Activated CD4-positive, alpha-beta memory T cell treated with anti-CD3 and anti-CD28 coated beads, Interleukin-2, amount 10 ng/mL, durations not matched to agents 7 days and 5 days (primary cell): ENCODE measurements at places on chromosomes 1 and 21.

DNA sequence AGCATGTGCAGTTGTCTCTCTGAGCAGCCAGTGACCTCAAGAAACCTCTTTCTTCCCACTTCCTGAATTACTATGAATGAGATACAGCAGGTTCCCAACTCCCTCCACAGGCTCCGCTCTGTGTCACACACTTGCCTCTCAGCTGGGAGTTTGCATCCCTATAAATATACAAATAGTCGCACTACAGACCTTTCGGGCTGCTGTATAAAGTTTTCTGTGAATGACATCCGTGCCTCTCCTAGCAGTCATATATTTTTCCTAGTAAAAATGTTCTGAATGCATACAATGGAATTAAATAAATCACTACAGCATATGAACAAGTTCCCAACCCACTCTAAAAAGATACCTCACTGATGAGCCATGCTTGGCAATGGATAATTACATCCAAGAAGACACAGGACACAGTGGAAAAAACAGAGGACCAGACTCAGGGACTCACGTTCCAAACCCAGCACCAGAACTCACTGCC is 66.8 kb downstream of the CAPZB start:
- H3K36me3 ChIP-seq = peaks cover 44% of the 10 kb centered on the region
- DNase-seq = no peak
- no peak overlapping the region for H3K4me3 ChIP-seq
- no peaks in the 10 kb centered on the region for H3K27me3 ChIP-seq
- no peak overlapping the region for H3K27ac ChIP-seq
- H3K4me1 ChIP-seq = peaks cover 35% of the 10 kb centered on the region

DNA sequence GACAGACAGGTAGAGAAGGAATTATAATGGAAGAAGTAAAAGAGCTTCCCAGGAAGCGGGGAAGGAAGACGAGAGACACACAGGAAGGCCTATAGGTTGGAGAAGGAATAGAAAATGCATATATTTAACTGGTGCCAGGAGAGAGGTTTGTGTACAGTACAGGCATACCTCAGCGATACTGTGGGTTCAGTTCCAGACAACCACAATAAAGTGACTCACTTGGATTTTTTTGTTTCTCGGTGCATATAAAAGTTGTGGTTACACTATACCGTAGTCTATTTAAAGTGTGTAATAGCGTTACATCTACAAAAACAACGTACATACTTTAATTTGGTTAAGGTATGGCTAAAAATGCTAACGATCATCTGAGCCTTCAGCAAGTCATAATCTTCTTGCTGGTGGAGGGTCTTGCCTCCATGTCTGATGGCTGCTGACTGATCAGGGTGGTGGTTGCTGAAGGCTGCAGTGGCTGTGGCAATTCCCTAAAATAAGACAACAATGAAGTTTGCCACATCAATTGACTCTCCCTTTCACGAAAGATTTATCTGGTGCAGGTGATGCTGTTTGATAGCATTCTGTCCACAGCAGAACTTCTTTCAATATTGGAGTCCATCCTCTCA is 16.0 kb downstream of the YARS1 start:
- peak overlapping the region; percentile 76 for H3K27ac ChIP-seq
- H3K4me3 ChIP-seq = peak overlapping the region; percentile 12
- H3K27me3 ChIP-seq = no peaks in the 10 kb centered on the region
- peaks cover 60% of the 10 kb centered on the region for H3K36me3 ChIP-seq
- peak; percentile 43 for DNase-seq

DNA sequence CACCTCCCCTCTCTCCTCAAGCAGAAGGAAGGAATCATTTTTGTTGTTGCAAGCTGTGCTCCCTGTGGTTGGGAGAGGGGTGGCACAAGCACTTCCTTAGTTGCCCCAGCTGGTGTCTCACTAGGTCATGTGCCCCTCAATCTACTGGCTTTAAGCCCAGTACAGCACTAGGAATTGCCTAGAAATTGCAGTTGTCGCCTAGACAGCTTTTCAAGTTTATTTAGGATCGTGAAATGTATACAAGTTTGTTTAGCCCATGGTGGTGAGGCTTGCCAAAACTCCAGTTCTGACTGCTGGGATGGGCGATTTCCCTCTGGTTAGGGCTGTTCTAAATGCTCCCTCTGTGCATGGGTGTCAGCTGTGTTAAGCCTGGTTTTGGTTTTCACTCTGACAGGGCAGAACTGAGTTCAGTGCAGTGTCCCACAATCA is 126.8 kb upstream of the ZNF644 start:
- DNase-seq = no peak
- H3K27me3 ChIP-seq = peaks cover 10% of the 10 kb centered on the region
- no peaks in the 10 kb centered on the region for H3K4me1 ChIP-seq
- no peak overlapping the region for H3K27ac ChIP-seq
- H3K36me3 ChIP-seq = no peaks in the 10 kb centered on the region

DNA sequence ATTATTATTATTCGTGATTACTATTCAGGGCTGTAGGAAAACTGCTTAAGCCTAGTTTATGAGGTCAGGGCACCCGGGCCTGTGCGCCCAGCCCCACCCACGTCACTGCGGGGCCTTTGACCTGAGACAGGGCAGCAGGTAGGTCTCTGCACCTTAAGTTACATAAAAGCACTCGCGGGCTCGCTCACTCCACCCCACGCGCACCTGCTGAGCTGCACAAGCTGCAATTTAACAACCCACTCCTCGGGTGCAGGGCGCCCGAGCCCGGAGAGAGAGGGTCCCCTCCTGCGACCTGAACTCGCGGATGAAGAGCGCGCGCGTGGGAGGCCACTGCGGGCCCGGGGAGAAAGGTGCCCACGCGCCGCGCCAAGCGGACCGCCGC is 477 bp downstream of the ICMT start:
- peaks cover 14% of the 10 kb centered on the region for H3K27me3 ChIP-seq
- DNase-seq = peak; percentile 24
- peak overlapping the region; percentile 88 for H3K4me3 ChIP-seq

DNA sequence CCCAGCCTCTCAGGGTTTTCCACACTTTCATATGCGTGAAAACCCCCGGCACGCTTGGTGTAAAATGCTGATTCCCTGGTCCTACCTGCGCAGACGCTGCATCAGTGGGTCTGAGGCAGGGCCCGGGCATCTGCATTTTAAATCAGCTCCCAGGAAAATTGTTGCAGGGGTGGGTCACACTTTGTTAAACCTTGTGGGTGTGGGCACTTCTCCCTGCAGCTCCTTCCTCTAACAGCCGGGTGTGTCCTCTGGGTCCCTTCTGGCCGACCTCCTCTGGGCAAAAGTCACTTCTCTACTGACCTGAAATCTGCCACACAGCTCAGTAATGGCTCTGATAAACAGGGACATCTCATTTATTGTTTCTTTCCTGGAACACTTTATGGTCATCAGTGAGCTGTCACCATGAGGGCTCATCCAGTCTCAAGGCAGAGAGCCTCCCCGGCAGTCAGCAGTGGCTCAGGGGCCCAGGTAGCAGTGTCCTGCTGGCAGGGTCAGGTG is 52.8 kb upstream of the TMPRSS2 start:
- DNase-seq = no peak
- H3K27me3 ChIP-seq = peaks cover 13% of the 10 kb centered on the region
- no peaks in the 10 kb centered on the region for H3K36me3 ChIP-seq
- H3K4me1 ChIP-seq = peaks cover 16% of the 10 kb centered on the region
- H3K4me3 ChIP-seq = no peak overlapping the region

DNA sequence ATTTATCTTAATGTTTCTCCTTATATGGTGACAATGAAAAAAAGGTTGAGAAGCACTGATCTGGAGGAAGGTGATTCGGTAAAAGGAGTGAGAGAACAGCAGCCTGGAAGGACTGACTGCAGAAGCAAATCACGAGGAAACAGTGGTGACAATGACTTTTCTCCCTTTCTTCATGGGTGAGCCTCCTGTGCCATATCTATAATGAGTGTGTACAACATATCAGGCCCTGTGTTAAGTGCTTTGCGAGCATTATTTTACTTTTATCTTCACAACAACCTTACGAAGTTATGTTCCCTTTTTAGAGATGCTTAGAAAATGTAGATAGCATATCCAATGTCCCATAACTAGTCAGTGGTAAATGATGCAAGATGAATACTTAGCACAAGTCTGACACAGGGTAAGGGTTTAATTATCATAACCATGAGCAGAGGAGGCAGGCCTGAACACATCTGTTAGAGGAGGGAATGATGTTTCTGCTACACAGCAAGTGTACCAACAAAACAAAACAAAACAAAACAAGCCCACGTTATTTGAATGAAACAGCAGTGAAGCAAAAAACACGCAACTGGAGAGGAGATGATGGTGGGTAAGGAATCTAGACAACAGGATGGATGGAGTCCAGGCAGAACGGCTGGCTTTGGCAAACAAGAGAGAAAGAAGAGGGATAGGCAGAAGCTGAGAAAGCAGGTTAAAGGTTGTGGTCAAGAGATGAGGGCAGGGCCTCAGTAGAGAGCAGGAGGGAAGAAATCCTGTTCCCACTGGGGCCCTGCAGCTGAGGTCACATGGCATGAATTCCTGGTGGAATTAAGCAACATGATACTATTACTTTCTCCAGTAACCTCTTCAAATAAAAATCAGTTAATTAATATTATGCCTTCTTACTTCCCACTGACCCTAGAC is 29.6 kb downstream of the GNG12 start:
- peaks cover 27% of the 10 kb centered on the region for H3K27me3 ChIP-seq
- DNase-seq = no peak
- H3K27ac ChIP-seq = no peak overlapping the region
- no peak overlapping the region for H3K4me3 ChIP-seq

DNA sequence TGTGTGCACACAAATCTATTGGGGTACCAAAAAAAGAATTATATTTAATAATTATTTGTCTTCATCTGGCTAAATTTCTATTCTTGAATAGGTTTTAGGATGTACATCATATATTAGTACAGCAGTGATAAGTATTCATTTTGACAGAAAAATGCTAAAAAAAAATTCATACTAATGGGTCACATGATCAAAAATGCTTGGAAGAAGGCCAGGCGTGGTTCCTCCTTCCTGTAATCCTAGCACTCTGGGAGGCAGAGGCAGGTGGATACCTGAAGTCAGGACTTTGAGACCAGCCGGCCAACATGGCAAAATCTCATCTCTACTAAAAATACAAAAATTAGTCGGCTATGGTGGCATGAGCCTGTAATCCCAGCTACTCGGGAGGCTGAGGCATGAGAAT is 26.9 kb upstream of the PTGFRN start:
- no peak for DNase-seq
- no peaks in the 10 kb centered on the region for H3K27me3 ChIP-seq
- no peaks in the 10 kb centered on the region for H3K36me3 ChIP-seq
- no peak overlapping the region for H3K27ac ChIP-seq
- peaks cover 5% of the 10 kb centered on the region for H3K4me1 ChIP-seq
- H3K4me3 ChIP-seq = no peak overlapping the region

GRCh38 chr21:44513389-44514217 is 26.4 kb downstream of the KRTAP10-1 start:
- no peak overlapping the region for H3K4me3 ChIP-seq
- no peak overlapping the region for H3K27ac ChIP-seq
- no peaks in the 10 kb centered on the region for H3K27me3 ChIP-seq
- no peak for DNase-seq
- no peaks in the 10 kb centered on the region for H3K36me3 ChIP-seq

DNA sequence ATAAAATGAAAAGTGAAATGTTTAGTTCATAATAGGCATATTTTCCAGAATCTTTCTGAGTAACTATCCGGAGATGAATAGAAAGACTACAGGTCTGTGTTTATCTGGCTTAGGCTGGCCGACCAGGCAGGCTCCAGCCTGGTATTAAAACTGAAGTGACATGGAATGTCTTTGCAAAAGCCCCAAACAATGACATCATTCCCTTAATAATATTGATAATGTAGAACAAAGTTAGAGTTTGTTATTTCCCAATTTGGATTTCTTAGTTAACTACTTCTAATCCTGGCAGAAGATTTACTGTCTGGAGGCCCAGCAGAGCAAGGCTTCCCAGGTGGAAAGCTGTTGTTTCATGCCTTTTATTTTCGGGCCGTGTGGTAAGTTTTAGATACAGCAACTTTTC is 207.7 kb downstream of the GREM2 start:
- H3K36me3 ChIP-seq = no peaks in the 10 kb centered on the region
- no peaks in the 10 kb centered on the region for H3K4me1 ChIP-seq
- no peak overlapping the region for H3K27ac ChIP-seq
- H3K27me3 ChIP-seq = no peaks in the 10 kb centered on the region
- DNase-seq = no peak
- H3K4me3 ChIP-seq = no peak overlapping the region

DNA sequence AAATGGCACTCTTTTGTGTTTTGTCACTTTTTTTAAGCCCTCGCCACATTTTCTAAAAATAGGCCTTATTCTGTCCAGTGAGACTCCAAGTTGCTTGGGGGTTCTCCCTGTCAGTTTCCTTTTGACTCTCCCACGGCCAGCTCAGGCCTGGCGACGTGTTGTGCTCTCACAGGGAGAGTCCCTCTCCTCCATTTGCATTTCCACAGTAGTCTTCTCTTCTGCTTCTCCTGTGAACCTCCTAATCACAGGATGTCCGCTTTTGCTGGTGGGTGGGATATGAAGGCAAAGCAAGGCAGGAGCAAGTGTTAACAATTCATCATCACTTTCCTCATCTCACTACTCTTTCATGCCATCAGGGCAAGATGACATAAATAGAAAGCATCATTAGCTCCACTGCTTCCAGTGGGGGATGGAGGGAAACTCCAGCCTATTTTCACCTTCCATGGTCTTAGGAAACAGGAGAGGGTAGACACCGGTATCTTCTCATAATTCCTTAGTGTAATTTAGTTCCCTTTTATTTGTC is 99.8 kb downstream of the INTS7 start:
- H3K36me3 ChIP-seq = peaks cover under 1% of the 10 kb centered on the region
- peaks cover 2% of the 10 kb centered on the region for H3K27me3 ChIP-seq
- peaks cover 37% of the 10 kb centered on the region for H3K4me1 ChIP-seq
- no peak overlapping the region for H3K4me3 ChIP-seq

DNA sequence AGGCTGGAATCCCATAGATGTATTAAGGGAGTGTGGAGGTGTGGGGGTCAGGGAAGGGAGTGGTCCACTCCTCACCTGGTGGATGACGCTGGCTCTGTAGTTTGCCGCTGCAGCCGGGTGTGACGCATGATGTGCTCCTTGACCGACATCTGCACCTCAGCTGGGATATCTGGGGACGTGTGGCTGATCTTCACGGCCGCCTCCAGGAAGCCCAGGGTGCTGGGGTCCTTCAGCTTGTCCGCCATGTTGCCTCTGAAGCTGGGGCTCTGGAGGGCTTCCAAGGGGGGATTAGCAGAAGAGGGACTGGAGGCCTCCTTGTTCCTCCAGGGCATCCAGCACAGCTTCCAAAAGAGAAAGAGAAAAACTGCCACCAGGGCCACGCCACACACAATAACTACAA is 14.1 kb downstream of the SYT6 start:
- no peaks in the 10 kb centered on the region for H3K4me1 ChIP-seq
- no peak overlapping the region for H3K4me3 ChIP-seq
- peaks cover 6% of the 10 kb centered on the region for H3K27me3 ChIP-seq
- H3K27ac ChIP-seq = no peak overlapping the region
- no peak for DNase-seq

DNA sequence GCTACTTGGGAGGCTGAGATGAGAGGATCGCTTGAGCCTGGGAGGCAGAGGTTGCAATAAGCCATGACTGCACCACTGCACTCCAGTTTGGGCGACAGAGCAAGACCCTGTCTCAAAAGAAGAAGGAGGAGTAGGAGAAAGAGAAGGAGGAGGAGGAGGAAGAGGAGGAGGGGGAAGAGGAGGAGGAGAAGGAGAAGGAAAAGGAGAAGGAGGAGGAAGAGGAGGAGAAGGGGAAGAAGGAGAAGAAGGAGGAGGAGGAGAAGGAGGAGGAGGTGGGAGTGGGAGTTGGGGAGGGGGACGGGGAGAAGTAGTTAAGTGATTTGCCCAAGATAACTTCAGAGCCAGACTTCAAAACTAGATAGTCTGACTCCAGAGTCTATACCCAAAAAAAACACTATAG is 55.5 kb upstream of the FOXD3 start:
- H3K36me3 ChIP-seq = no peaks in the 10 kb centered on the region
- no peaks in the 10 kb centered on the region for H3K27me3 ChIP-seq
- H3K4me1 ChIP-seq = no peaks in the 10 kb centered on the region
- no peak overlapping the region for H3K27ac ChIP-seq
